ENCODE measurements at places on chromosomes 1 and 21. TPM values are rescaled to one million over a fixed set of nuclear protein-coding genes. Genes with fewer than 3 reads are reported as not detected.

TNFRSF18 gene
- not detected for total RNA-seq

TPR gene
- 64.1 TPM for total RNA-seq

CFHR4 gene
- total RNA-seq: not detected

CYP2J2 gene
- 212 TPM for total RNA-seq

C1orf122 gene
- total RNA-seq: 44.3 TPM

HSD3B1 gene
- not detected for total RNA-seq

DTL gene
- total RNA-seq: 0.57 TPM

CLDN14 gene
- total RNA-seq: not detected

CSDE1 gene
- total RNA-seq: 881 TPM

DEPDC1 gene
- total RNA-seq: 0.25 TPM

PSRC1 gene
- 0.55 TPM for total RNA-seq

CHI3L2 gene
- 3.5 TPM for total RNA-seq

C8B gene
- total RNA-seq: not detected

ERG gene
- 13.5 TPM for total RNA-seq

NUF2 gene
- not detected for total RNA-seq

NMNAT2 gene
- 3.6 TPM for total RNA-seq

CELA3A gene
- total RNA-seq: 2.9 TPM

HPDL gene
- not detected for total RNA-seq

ABCA4 gene
- 0.66 TPM for total RNA-seq

OBSCN gene
- total RNA-seq: 311 TPM

SLAMF6 gene
- 2.7 TPM for total RNA-seq

AMY2A gene
- total RNA-seq: not detected

CALML6 gene
- 0.20 TPM for total RNA-seq

RBBP5 gene
- total RNA-seq: 11.1 TPM

HES3 gene
- not detected for total RNA-seq

UTS2 gene
- total RNA-seq: 0.16 TPM

TMEM51 gene
- total RNA-seq: 3.5 TPM

LHX4 gene
- total RNA-seq: not detected

OPN3 gene
- 4.8 TPM for total RNA-seq

EXTL1 gene
- 15.9 TPM for total RNA-seq

MRPS15 gene
- 94.8 TPM for total RNA-seq

ARHGEF2 gene
- 64.1 TPM for total RNA-seq

LCE1E gene
- not detected for total RNA-seq

SPATA21 gene
- not detected for total RNA-seq

SERINC2 gene
- 2.6 TPM for total RNA-seq

TMIGD3 gene
- 0.43 TPM for total RNA-seq

TNNT2 gene
- 7,112 TPM for total RNA-seq

Measured in heart right ventricle (tissue), 16 donors.